ENCODE measurements at places on chromosomes 6 and 20.

DNA sequence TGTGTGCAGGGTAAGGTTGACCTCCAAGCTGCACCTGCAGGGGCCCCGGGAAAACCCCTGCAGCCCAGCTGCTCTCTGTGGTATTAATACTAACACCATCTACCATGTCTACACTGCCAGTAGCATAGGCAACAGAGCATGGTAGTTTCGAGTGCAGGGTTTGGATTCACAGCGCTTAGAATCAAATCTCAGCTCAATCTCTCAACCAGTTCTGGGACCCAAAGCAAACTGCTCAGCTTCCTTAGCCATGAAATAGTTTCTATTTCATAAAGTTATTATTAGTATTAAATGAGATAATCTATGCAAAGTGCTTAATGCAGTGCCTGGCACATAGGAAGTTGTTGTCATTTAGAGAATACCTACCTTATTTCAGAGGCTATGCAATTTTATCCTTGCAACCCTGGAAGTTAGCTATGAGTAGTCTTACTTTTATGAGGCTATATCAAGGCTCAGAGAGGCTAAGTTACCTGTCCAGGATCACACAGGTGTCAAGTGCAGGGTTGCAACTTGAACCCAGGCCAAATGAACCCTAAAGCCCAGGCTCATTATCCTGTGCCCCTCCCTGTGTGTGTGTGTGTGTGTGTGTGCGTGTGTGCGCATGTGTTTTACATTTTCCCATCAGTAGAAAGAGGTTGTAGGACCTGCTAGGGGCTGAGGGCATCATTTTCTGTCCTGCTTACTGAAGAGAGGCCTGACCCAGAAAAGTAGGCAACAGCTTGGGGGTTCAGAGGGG, 27.6 kb upstream of the MRPS18A start:
- no peak for DNase-seq

DNA sequence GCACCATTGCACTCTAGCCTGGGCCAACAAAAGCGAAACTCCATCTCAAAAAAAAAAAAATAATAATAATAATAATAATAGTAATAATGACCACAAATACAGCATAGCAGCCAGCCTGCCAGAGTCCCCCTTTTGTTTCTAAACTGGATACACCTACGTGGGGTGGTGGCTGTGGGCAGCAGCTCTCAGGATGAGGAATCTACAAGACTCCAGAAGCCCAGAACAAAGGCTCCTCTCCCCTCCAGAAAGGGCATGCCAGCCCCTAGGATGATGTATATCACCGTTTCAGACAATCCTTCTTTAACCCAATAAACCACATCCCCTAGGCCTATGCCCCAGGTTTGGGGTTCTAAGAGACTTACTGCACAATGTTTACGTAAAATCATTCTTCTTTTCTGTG, 155.9 kb downstream of the QRSL1 start:
- no peak for DNase-seq

- no peak for DNase-seq
Measured at GRCh38 chr6:129903082-129903481, 42.0 kb upstream of the TMEM244 start.

DNA sequence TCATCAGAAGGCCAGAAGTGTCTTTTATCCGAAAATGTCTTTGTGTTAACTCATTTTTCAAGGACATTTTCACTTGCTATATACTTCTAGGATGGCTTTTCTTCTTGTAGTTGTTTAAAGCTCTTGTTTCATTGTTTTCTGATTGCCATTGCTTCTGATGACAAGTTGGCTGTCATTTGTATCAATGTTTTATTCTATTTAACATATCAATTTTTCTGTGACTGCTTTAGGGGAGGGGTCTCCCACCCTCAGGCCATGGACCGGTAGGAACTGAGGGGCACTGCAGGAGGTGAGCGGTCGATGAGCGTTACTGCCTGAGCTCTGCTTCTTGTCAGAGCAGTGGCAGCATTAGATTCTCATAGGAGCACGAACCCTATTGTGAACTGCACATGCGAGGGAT, 65.8 kb downstream of the AK9 start:
- DNase-seq: no peak

GRCh38 chr20:48823960-48824498, 3.8 kb downstream of the PREX1 start:
- DNase-seq: no peak

GRCh38 chr20:51680067-51680749, 88.0 kb downstream of the ATP9A start:
- no peak for DNase-seq

- DNase-seq: no peak
Measured at GRCh38 chr20:34571753-34572152, 13.2 kb downstream of the MAP1LC3A start.

DNA sequence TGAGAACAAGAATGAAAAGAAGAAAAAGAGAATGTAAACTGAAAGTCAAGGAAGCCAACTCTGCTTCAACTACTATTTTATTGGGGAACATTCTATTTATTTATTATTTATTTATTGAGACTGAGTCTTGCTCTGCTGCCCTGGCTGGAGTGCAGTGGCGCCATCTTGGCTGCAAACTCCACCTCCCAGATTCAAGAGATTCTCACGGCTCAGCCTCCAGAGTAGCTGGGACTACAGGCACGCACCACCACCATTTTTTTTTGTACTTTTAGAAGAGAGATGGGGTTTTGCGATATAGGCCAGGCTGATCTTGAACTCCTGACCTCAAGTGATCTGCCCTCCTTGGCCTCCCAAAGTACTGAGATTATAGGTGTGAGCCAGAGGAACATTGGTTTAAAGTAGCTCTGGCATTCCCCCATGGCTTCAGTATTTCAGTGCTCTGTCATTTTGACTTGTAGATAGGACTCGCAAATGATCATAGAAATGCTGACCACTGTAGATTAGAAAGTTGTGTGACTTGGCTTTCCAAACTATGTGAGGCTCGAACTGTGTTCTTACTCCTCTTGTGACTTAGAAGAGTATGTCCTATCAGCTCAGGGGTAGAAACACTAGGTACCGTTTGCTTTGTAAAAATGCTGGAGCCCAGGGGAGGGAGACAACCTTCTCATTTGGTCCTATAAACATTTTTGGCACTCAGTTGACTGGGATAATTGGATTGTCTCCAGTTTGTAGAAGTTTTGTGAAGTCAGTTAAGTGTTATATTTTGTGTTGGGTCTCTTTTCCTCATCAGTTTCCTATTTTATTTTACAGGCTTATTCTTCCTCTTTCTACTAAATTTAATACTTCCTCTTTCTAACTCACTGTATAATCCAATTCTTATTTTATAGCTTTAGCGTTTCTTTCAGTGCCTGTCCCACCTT, 544.9 kb upstream of the CITED2 start:
- DNase-seq: no peak

DNA sequence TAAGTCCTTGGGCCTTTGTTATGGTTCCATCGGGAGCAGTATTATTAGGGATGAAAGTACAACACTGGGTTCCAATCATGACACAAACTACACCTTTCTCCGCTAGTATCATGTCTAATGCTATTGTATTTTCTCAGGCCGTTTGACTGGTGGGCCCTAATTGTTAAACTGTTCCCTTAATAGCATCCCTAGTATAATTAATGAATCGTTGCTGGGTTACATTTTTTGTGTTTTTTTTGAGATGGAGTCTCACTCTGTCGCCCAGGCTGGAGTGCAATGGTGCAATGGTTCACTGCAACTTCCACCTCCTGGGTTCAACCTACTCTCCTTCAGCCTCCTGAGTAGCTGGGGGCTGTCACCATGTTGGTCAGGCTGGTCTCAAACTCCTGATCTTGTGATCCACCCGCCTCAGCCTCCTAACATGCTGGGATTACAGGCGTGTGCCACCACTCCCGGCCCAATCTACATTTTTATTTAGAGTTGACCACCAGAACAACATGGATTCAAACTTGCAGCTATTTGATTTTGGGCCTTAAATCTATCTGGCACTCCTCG, 4.1 kb upstream of the ZNFX1 start:
- no peak for DNase-seq

DNA sequence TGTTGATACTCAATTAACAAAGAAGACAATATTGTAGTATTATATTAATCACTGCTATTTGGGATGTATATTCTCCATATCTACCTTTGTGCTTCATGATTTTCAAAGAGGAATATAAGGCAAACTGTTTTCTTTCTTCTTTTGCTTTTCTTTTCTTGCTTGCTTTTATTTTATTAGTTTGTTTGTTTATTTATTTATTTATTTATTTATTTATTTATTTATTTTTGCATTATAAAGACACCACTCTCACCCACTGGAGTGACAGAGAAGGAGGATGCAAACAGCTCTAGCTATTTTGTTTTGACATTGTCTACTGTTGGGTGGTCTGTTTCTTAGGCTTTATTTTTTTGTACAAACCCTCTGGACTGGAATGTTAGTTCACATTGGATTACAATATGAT, 1352.7 kb downstream of the HACE1 start:
- DNase-seq: no peak

- DNase-seq: no peak
Measured at GRCh38 chr6:3956054-3956453, 106.9 kb downstream of the FAM50B start.

- no peak for DNase-seq
Measured at GRCh38 chr6:163354761-163355425, 59.6 kb upstream of the QKI start.

- DNase-seq: no peak
Measured at GRCh38 chr6:89954721-89955148, 60.5 kb downstream of the GJA10 start.

DNA sequence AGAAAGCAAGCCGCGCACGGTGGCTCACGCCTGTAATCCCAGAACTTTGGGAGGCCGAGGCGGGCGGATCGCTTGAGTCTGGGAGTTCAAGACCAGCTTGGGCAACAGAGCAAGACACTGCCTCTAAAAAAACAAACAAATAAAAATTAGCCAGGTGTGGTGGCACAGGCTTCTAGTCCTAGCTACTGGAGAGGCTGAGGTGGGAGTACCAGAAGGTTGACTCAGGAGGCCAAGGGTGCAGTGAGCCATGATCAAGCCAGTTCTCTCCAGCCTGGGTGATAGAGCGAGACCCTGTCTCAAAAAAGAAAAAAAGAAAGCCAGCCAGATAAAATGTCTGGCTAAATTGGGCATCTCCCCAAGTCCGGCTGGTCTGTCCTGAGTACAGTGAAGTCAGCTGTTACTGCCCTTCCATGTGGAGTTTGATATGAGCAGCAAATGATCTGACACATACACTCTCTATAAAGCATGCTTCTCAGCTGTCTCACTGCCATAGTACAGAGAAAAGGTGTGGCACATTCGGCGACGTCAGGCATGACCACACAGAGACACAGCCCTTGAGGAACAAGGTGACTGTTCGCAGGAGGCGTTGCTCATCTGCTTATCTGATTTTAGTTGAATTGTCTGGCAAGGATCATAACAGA, 13.0 kb downstream of the CD83 start:
- no peak for DNase-seq

GRCh38 chr20:62739581-62740285, 31.1 kb downstream of the NTSR1 start:
- no peak for DNase-seq

DNA sequence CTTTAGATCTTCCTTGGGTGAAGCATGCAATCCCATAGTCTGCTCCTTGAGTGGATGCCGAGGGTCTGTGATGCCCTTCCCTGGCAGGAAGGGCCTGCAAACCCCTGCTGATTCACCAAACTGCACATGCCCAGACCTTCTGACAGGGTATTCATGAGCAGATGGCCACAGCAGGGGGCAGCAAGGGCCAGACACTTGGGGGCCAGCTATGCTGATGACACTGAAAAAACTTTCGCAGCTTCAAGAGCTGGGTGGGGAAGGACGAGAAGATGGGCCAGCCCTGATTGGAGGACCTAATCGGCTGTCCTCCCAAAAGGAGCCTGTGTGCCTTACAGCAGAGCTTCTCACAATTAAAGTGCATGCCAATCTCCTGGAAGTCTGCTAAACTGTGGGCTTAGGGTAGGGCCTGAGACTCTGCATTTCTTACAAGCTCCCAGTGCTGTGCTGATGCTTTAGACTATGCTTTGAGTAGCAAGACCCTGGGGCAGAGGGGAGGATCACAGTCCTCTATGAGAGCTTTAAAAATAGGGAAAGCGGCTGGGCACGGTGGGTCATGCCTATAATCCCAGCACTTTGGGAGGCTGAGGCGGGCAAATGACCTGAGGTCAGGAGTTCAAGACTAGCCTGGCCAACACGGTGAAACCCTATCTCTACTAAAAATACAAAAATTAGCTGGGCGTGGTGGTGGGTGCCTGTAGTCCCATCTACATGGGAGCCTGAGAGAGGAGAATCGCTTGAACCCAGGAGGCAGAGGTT, 15.2 kb upstream of the GDAP1L1 start:
- no peak for DNase-seq

GRCh38 chr6:111338843-111339242, 144.2 kb downstream of the REV3L start:
- DNase-seq: no peak

GRCh38 chr6:109979033-109979921, 1.2 kb downstream of the GPR6 start:
- DNase-seq: no peak

DNA sequence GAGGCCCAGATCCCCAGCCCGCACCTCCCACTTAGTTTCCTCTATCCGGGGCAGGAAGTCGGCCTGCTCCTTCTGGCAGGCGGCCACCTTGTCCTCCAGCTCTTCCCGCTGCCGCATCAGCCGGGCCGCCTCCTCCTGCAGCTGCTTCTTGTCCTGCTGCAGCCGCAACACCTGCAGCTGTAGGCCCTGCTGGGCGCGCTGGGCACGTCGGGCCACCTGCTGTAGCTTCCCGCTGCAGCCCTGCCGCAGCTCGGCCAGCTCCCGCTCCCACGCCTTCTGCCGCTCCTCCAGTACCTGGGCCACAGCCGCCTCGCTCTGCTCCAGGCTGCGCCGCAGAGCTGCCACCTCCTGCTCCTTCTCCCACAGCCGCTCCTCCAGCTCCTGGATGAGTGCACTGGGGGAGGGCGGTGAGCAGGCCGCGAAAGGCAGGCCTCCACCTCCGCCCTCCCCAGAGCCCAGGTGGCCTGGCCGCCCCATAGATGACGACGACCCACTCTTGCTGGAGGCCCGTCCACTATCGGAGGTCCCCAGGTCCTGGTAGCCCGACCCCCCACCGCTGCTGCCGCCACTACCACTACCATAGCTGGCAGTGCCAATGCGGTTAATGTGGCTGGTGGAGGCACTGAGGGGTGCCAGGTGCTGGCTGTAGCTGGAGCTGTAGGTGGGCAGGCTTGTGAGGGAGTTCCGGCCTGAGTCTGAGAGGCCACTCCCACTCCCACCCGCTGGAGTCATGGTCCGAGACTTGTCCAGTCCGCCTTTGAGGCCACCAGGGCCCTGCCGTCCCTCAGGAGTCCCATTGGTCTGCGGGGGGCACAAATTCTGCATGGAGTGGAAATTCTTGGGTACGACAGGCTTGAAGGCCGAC, 6.0 kb upstream of the FASTKD5 start:
- no peak for DNase-seq

- DNase-seq: no peak
Measured at GRCh38 chr20:42706759-42707158, 482.9 kb downstream of the PTPRT start.

Measured in left renal cortex interstitium (tissue), 4 donors.